ENCODE measurements at places on chromosomes 16 and 17.

DNA sequence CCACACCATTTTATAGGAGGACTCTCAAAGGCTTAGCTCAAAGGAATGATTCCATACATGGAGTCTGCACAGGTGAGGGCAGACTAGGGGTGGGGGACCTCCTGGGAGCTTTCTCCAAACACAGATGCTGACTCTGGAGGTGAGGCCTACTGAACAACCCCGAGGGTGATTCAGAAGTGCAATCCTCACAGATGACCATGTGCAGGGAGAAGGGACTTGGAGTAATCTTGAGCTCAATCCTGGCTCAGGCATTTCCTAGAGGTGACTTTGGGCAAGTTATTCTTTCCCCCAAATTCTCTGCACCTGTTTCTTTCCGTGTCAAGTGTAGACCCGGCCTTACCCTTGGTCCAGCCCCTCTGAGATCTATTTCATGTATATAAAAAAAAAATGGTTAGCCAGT is 401.5 kb downstream of the SLC39A11 start:
- DNase-seq: no peak

DNA sequence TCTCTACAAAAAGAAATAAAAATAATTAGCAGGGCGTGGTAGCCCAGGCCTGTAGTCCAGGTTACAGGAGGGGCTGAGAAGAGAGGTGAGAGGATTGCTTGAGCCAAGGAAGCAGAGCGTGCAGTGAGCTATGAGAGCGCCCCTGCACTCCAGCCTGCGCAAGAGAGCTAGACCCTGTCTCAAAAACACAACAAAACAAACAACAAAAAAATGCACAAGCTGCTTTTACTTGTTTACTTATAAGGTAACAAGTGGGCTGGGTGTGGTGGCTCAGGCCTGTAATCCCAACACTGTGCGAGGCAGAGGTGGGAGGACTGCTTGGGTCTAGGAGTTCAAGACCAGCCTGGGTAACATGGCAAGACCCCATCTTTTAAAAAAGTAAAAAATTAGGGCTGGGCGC is 1.7 kb downstream of the CYTH1 start:
- no peak for DNase-seq

DNA sequence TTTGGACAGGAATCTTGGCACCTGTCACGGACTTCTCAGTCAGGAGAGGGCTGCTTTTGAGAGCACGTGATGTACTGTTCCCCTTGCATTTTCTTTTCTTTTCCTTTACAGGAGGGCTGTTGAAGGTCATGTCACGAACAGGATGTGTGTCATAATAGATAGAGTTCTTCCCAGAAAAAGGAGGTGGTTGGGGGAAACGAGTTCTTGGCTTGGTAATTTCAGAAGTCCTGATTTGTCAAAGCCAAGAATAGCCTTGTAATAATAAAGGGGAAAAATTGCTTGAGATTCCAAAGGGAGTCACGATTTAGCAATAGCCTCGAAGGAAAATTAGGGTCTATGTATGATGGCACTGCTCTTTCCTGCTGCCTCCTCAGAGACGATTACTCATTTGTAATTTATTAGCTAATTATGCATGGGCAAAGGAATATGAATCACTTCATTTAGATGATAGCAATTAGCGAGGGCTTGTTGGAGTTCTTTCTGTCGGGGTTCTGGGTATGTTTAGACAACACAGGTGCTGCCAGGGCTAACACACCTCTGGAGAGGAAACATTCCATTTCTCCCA is 277.7 kb upstream of the N4BP1 start:
- no peak for DNase-seq

DNA sequence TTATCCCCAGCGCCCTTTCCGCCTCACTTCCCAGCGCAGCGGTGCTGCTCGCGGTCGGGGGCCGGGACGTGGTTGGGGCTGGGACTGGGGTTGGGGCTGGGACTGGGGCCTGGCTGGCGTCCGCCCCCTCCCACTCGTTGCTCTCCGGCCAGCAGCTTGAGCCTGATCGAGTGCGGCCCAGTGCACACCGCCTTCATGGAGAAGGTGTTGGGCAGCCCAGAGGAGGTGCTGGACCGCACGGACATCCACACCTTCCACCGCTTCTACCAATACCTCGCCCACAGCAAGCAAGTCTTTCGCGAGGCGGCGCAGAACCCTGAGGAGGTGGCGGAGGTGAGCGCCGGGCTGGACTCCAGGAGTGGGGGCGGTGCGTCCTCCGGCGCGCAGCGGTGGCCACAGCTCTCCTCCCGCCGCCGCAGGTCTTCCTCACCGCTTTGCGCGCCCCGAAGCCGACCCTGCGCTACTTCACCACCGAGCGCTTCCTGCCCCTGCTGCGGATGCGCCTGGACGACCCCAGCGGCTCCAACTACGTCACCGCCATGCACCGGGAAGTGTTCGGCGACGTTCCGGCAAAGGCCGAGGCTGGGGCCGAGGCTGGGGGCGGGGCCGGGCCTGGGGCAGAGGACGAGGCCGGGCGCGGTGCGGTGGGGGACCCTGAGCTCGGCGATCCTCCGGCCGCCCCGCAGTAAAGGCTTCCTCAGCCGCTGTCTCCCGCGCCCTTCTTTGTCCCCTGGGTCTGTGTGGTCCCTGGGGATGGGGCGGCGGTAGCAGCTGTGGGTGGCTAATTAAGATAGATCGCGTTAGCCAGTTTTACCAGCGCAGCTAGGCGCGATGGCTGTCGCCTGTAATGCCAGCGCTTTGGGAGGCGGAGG is 1.8 kb downstream of the HSD17B1 start:
- DNase-seq: peak; percentile 87

DNA sequence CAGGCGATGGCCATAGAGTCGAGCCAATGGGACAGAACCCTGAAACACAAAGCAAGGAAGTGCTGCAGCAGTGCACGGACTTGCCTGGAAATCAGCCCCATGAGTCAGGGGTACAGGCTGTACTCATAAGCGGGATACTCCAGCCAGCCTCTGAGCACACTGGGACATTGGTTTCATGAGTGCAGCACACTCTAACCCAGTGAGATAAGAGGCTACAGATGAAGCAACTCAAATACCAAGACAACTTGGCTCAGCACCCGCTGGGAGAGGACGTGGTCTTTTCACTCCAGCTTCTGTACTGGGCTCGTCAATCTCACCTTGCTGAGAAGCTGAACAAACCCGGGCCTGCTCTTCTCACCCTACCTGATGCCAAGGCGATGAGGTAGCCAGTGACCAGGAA is 98.2 kb downstream of the AXIN2 start:
- DNase-seq: no peak

GRCh38 chr16:1657841-1658240 is 20.2 kb upstream of the JPT2 start:
- DNase-seq: no peak

DNA sequence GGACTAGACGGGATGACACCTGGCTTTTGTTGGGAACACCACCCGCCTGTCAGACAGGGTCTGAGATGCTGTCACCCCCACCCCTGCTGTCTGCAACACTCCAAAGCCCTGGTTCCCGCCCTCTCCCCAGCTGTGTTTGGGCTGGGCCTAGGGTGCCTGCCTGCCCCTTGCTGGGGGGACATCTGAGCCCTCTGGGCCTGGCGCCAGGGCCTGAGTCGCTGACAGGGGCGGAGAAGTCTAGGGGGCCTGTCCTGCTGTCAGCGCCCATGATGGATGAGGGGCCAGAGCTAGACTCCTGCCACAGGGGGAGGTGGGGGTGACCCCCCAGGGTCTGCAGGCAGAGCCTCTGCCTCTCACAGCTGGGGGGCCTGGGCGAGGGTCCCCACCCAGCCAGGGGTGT is 7.6 kb upstream of the PKMYT1 start:
- DNase-seq: peak; percentile 28

GRCh38 chr17:65684631-65685030 is 123.2 kb upstream of the AXIN2 start:
- no peak for DNase-seq

DNA sequence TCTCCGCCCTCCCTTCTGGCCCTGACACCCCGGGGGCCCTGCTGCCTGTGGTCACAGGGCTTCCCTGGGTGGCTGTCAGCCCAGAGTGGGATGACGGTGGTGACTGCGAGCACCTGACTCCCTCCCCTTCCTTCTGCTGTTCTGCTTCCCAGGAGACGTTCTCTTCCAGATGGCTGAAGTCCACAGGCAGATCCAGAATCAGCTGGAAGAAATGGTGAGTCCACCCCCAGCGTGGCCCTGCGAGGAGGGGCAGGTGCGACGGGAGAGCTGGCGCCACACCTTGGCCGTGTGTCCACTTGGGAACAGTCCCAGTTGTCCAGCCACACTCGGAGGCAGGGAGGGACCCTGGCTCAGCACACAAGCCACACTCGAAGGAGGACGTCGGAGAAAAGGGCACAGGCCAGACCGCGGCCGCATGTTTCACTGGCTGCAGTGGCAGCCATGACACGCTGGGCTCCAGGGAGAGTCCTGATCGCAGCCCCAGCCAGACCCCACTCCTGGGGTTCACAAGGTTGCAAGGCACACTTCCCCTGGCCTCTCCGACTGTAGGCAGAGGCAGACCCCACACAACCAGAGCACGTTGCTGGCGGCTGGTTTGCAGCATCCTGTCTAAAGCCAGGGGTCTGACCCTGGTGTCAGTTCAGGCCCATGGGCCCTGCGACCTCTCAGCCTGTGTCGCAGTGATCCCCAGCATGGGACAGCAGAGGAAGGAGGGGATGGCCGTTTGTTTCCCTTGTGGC is 49.9 kb downstream of the BAIAP2 start:
- no peak for DNase-seq

DNA sequence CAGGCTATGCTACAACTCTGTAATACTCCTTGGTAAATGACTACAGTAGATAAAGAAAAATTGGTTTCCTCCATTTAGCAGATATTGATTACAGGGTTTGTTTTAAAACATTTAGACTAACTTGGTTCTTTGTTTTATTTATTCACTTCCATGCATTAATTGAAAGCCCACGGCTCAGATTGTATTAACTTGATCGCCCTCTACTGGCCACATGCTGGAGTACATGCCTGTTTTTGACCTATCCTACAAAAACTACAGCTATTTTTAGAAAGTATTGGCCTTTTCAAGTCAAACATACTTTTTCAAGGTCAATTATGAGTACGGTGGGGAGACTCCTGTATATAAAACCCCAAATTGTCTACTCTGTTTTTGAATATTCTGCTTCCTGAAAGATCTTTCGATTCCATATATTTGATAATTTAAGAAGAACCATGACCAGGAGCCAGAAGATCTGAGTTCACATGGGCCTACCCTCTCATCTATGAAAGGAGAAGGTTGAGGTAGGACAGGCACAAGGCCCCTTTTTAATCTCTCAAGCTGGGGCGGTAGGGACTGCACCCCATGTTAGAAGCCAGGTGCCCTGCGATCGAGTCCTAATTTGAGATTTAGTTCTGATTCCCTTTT is 51.8 kb downstream of the CA10 start:
- DNase-seq: peak; percentile 4

- DNase-seq: peak; percentile 79
Observed at GRCh38 chr16:85422632-85423550, 190.2 kb upstream of the GSE1 start.

GRCh38 chr16:735982-736453 is 4.8 kb downstream of the CIAO3 start:
- DNase-seq: no peak

DNA sequence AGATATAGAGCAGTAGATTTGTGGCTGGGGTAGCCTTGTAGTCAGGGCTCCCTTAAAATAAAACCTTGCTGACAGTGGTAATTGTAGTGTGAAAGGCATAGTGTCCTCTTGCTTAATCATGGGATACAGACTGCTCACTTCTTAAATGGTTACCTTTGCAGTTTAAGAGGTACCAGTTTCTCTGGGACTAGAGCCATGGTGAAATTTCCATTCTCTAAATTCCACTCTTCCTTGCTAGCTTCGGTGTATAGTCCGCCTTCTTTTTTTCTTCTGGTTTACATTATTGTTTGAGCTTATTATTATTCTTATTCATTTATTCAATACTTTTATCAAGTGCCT is 1.6 kb downstream of the CCP110 start:
- DNase-seq: no peak

DNA sequence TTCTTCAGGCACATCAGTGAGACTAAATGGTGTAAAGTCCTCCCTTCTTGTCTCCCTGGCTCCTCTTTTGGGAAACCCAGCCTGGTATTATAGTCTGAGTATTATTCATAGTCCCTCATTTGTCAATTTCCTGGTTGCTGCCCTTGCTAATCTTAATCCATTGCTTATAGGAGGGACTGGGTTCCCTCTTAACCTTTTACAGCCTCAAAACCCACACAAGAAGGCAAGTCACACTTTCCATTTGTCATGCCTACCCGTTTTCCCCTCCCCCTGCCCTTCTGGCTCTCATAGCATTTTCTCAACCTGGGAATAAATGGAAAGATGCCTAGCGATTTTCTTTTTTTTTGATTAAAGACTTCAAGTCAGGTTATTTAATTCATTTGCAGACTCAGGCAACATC is 124.8 kb downstream of the MAP2K6 start:
- DNase-seq: no peak

DNA sequence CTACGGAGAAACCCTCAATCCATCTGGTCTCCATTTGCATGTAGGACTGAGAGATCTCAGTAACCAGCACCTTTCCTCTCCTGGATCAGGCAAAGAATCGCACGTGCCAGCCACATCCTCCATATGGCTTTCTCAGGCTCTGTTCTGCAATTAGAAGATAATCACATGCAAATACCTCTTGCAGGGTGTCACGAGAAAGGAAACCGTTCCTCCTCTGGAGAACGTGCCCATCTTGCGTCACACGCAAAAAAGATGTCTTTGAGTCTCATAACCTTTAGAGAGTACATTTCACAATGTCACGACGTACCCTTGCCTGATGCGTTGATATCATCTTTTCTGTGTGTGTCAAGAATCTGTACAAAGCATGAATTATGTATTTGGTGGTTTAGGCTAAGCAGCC is 36.2 kb upstream of the DNAH17 start:
- no peak for DNase-seq

- DNase-seq: no peak
Observed at GRCh38 chr16:87267566-87267965, 49.6 kb downstream of the C16orf95 start.

GRCh38 chr17:39926588-39927100 is 757 bp downstream of the ORMDL3 start:
- peak; percentile 36 for DNase-seq

- no peak for DNase-seq
Observed at GRCh38 chr16:23842137-23842600, 6.4 kb downstream of the PRKCB start.

DNA sequence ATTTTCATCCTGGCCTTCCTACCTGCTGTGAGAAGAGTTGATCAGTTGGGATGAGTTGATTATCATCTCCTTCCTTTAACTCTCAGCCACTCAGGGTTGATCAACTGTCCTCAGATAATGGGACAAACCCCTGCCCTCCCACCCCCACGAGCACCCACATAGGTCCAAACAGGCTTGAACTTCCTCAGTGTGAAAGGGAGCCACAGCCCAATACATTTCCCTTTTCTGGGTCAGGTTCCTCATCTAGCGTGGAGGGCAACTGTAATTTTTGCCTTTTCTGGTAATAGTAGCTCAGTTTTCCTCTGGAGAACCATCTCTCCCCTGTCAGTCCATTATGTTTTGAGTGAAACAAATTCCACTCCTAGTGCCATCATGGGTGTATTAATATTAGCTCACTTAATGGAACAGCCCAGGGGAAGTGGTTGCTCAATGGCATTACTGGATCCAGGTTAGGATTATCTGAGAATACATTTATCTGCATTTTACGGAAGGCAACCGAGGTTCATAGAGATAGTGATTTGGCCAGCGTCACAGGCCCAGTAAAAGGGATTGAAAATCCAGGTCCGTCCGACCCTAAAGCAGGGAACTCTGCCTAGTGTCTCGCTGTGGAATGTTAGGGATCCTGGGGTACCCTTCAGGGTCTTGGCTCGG is 476 bp upstream of the LPCAT2 start:
- DNase-seq: no peak

- DNase-seq: no peak
Observed at GRCh38 chr17:65023791-65024190, 32.7 kb downstream of the GNA13 start.
